ENCODE measurements at places on chromosomes 12 and 14.
A peak's percentile ranks its signal among the peaks of the same experiment; 100 is the strongest.

DNA sequence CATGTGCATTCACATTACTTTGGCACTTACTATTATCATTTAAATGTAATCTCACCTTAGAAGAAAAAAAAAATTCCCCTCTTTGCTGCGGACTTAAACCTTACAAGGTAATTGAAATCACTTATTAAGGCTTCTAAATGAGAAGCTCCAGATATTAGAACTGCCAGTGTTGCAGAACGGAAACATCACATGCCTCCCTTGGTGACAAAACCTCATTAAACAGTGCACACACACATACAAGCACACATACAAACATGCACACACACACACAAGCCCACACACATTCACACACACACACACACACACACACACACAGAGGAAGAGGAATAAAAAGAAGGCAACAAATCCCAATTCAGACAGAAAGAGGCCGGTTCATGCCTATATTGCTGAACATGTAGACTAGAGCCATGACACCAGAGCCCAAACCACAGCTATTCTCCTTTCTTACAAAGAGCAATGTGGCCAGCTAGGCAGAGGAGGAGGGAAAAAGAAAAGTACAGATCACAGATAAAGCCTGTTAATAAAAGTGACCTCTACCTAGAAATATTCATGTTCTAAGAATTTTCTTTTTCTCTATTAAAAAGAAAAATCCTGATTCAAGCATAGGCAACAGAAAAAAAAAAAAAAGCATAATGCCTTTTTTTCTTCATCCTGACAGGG lies 405.2 kb upstream of the FLRT2 start:
- ATAC-seq: no peak

GRCh38 chr12:67509666-67510386 lies 138.7 kb upstream of the DYRK2 start:
- no peak for ATAC-seq

- ATAC-seq: no peak
Measured at GRCh38 chr14:38003746-38004609, 203.7 kb upstream of the SSTR1 start.

- ATAC-seq: no peak
Measured at GRCh38 chr12:64895526-64895925, 71.1 kb downstream of the TBC1D30 start.

- ATAC-seq: no peak
Measured at GRCh38 chr14:55065411-55065810, 14.0 kb downstream of the MAPK1IP1L start.

GRCh38 chr12:81081726-81082125 lies 3.8 kb downstream of the ACSS3 start:
- ATAC-seq: no peak

DNA sequence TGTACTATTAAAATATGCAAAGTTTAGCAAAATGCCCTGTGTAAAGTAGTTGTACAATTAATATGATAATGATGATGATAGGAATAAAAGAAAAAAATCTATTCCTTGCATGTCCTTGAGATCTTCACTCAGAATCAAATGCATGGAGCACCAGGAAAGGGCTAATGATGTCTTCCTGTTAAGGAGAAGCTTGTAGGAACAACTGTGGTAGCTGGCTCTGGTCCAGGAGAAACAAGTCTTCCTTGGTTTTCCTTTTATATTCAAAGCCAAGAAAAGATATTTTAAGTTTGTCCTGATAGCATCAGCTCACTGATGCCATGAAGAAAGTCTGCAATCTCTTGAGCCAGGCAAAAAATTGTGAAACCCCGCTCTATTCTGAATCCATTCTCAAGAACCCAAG lies 138.9 kb downstream of the PIK3C2G start:
- no peak for ATAC-seq

- no peak for ATAC-seq
Measured at GRCh38 chr12:19946550-19946949, 421.8 kb upstream of the PDE3A start.

DNA sequence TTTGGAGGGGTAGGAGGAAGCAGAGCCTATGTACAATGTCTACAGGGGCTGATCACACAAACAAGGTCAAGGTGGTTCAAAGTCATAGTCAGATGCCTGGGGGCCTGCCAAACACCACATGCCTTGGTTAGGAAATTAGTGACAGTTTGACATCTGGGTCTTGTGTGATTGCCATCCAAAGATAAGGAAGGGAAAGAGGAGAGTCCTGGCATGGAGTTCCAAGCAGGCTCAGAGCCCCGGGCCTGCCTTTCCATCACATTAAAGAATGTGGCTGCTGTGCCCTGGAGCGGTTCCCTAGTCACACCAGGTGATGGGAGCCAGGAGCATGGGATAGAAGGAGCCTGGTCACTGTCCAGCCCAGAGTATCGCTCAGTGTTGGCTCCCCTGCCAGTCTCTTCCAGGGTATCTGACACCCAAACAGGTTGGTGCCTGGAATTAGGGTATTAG lies 53.6 kb upstream of the BCL2L14 start:
- ATAC-seq: peak; percentile 27

- no peak for ATAC-seq
Measured at GRCh38 chr14:42441615-42442014, 834.9 kb downstream of the LRFN5 start.

DNA sequence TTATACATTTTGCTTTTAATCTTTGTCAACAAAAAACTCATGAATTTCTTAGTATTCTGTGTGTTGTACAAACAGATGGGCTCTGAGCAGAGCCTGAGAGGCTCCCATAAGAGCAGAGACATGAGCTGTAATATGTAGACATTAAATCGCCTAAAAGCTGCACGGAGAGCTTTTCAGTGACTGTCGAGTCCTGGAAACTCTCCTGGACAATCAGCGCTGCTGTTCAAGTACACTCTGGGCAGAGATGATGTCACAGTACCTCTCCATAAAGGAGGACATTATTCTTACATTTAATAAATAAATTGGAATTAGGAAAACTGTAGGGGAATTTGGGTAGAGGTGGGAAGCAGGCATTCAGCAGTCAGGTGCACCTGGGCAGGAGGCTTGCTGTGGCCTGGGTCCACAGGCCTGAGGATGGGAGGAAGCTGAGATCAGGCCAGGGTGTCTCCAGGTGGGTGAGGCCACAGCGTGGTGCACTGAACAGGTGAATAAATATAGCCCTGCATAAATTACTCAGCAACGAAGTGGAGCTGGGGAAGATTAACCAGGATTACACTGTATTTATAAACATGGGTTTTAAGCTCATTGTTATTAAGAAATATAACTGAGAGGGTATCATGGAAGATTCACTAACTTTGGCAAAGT lies 13.3 kb upstream of the TCL1A start:
- no peak for ATAC-seq

GRCh38 chr12:101165319-101165718 lies 44.7 kb downstream of the SLC5A8 start:
- no peak for ATAC-seq

DNA sequence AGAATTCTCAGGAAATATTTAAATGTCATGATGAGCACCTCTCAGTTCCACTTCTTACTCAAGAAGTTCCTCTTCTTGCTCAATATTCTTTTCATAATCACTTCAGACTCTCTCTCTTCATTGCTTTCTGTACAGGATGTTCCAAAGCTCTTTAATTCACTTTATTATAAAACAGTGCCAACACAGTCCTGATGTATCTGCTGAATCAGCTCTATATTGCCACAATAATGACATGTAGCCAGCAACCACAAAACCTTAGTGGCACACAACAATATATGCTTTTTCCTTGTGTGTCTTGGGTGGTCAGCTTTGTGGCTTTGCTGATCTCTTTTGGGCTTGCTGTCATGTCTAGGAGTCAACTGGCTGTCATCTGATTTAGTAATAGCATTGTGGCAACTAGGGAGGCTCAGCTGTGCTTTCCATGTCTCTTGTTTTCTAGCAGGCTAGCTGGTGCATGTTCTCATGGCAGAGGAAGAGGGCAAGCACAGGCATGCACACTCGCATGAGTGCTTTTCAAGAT lies 52.8 kb upstream of the SLC2A13 start:
- ATAC-seq: no peak

DNA sequence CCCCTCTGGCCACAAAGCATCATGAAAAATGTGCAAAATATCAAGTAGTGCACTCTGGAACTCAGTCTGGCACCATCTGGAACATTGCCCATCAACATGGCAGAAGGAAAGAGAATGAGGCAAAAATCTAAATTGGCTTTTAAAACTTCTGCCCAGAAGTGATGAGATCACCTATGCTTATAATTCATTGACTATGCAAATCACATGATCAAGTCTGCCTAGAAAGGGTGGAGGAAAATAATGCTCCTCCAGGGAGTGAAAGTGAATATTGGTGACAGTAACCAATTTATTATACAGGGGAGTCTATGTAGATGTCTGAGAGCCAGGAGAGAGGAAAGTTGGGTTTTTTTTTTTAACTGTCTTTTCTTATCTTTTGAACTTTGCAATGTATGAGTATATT lies 73.3 kb upstream of the HIF1A start:
- ATAC-seq: no peak

Data from activated CD4-positive, CD25-positive, alpha-beta regulatory T cell treated with anti-CD3 and anti-CD28 coated beads, Interleukin-2, amount 50 U/mL, for 24 hours (primary cell).